Natural killer cell treated with Interleukin-12 subunit alpha and Interleukin-12 subunit beta and Interleukin-15 and Interleukin-18, amount 100 ng/mL, for 72 hours (primary cell): ENCODE measurements at places on chromosomes 2 and 18.

GRCh38 chr2:147636238-147636882 is 208.5 kb upstream of the ACVR2A start:
- DNase-seq: no peak

DNA sequence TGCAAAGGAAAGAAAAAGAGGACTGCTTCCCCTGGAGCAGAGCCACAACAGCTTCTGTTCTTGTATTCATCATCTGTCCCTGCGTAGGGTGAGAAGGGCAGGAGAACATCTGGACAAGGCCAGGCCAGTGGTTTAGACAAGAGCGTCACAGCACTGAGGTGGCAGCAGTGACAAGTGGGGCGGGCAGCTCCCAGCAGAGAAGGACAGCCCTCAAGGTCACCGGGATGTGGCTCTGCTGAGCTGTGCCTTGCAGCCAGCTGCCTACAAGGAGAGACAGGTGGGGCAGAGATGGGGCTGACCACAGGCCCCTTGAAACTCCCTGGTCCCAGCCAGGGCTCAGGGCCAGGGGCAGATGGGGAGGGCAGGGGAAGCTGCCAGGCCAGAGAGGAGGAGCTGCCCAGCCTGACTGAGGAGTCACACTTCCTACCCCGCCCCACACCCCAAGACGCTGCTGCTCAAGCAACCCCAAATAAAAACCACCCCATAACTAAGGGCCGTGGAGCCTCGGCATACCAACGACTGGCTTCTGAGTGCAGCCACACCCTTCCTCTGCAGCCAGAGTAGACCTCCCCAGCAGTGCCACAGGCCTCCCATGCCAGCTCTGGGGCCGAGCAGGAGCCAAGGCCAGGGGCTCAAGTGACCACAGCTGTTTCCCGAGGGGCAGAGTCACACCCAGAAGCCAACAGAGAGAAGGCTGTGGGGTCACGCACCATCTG is 5.4 kb downstream of the RAB11FIP5 start:
- no peak for DNase-seq

DNA sequence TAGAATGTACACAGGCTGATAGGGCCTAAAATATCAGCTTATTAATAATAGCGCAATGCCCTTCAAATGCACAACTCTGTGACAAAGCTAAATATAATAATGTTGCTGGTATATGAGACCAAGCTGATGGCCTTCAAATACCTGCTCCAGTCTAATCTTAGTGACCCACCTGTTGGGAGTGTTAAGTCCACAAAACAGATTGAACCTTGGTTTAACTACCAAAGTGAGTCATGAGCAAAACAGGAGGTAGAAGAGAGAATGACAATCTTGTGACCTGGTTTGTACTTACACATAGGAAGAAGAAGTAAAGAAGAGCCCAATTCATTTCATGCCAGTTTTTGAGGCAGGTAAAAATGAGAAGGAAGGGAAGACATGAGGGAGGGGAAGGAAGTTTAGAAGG is 295.0 kb downstream of the NR4A2 start:
- no peak for DNase-seq

- no peak for DNase-seq
Measured at GRCh38 chr2:26615860-26616705, 25.1 kb downstream of the CIB4 start.

- no peak for DNase-seq
Measured at GRCh38 chr2:42826231-42826630, 33.8 kb upstream of the HAAO start.

DNA sequence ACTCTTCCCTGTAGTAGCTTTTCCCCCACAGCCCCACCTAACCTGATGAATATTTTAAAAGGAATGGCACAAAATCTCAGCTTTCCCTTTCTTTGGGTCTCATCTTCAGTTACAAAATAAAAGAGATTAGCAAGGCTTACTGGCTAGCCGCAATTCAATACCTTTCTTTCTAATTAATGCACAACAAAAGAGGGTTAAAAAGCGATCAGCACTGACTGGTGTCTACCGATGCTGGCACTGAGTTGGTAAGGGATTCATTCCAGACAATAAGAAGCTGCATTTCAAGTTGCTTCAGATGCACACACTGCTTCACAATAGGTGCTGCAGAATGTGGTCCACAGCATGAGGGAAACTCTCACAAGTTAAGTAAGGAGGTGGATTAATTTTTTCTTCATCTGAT is 41.9 kb downstream of the HDHD2 start:
- DNase-seq: no peak

GRCh38 chr18:54946149-54946581 is 13.1 kb downstream of the CCDC68 start:
- no peak for DNase-seq

GRCh38 chr18:57051657-57052044 is 95.2 kb upstream of the BOD1L2 start:
- DNase-seq: no peak

- DNase-seq: no peak
Measured at GRCh38 chr18:28767727-28768211, 590.8 kb upstream of the CDH2 start.

DNA sequence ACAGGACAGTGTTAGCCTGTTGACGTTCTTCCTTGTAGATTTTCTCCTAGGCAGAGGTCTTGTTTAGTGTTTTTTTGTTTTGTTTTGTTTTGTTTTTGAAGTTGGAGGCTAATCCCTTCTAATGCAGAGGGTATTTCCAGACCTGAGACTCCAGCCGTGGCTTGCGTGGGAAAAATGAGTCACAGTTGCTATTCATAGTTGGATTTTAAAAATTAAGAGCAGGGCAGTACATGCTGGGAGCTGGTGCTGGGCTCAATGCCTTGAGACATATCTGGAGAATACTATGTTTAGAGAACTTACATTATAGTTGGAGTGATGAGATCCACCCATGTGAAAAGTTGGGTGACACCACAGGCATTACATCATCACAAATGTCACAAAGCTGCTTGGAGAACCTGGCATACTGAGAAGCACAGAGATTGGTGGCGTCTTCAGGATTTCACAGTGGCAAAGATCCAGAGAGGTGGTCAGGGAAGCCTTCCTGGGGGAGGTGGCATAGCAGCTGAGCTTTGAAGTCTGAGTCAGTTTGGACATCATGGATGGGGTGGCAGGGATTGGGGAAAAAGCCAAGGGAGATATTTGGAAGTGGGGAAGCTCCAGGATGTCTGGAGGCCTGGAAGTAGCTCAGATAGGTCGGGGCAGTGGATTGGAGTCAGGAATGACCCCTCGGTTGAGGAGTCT is 249.4 kb downstream of the LOXHD1 start:
- no peak for DNase-seq

- DNase-seq: no peak
Measured at GRCh38 chr2:85308896-85309555, 18.8 kb downstream of the TGOLN2 start.

DNA sequence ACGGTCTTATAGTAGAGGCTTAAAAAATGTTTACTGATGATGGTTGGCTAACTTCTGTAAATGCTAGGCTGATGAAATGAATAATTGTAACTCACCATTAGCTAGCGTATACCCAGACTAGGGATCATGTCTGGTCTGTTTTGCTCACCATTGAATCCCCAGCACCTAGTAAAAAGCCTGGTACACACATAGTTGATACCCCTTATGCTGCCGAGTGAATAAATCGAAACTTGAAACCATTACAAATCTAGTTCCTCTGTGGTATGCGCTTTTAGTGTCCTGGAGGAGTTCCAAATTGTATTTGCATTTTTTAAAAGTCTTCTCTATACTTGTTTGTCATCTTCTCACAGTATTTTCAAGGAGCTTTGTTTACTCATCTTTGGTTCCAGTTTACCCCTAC is 1.3 kb downstream of the TAF1B start:
- DNase-seq: no peak

DNA sequence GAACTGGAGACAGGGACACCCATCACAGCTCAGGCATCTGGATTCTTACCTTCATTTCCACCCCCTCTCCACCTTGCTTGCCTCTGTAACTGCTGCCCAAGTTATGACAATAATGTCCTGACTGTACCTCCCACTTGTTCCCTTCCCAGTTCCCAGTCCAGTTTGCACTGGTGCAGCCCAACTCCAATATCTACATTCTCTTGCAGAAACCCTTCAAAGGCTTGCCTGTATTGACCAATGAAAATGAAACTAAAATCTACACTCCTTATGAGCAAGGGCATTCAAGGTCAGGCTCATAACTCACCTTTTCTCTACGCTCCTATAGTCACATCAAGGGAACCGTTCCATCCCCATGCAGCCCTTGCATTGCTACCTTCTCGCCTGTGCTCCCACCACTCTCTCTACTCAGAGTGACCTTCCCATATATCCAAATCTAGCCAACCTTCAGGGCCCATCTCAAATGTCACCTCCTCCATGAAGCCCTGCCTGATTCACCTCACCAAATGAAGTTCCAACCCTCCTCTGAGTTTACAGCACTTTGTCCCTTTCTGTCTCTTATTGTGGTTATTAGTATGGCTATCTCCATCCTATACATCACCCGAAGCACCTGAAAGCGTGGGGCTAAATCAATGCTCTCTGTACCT is 219.0 kb downstream of the ALPK2 start:
- DNase-seq: no peak

- DNase-seq: no peak
Measured at GRCh38 chr2:218839430-218839829, 7.8 kb upstream of the PRKAG3 start.

DNA sequence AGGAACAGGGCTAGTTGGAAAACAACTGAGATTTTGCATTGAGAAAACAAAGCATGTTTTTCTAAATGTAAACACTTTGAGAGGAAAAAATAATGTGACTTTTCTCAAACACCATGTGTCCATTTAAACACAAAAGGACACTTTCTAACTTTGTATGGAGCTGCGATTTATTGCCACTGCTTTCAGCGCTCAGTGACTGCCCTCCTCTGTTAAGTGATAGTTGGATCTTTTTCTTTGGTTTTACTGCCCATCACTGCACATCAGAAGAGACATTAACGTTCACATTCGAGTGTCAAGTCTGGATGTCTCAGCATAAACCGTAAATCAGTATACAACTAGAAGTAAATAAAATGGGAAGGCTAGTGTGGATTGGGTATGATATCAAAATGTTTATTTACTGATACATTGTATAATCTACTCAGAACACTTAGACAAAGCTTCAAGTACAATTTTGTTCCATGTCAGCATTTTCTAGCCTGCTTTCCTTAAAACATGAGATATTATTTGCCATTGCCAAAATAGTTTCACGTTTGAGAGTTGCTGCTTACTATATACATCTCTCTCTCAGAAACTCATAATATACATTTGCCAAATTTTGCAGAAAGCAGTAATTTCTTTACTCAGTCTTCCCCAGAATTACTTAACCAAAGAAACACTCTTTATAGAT is 237.6 kb downstream of the IKZF2 start:
- DNase-seq: no peak

DNA sequence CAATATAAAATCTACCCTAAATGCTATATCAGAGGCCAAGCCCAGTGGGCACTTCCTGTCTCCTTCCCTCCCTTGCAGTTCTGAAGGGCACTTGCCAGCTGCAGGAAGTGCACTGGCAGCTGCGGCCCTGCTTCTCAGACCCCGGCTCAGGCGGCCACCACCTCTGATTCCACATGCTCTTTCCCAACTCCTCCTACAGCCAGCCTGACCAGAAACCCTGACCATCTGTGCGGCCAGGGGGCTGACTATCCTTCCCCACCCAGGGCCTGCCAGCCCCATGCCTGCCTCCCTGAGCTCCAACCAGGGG is 88.6 kb downstream of the ZBTB7C start:
- no peak for DNase-seq

- DNase-seq: no peak
Measured at GRCh38 chr2:19300961-19301360, 57.5 kb downstream of the OSR1 start.

DNA sequence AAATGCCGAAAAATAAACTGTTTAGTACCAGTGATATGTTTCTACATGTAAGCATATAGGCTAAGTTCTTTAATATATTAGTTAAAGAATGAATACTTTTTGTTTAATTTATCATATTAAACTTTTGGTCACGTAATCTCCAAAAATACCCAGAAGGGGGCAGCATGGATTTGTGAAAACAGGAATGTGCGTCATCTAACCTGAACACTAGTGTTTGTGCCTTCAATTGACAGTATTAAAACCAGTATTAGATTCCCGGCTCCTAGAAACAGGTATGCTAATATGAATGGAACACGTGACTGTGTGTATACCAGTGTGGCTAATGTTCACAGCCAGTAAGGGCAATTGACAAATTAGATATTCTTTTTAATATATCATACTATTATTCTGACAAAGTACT is 51.8 kb downstream of the WDR7 start:
- no peak for DNase-seq

DNA sequence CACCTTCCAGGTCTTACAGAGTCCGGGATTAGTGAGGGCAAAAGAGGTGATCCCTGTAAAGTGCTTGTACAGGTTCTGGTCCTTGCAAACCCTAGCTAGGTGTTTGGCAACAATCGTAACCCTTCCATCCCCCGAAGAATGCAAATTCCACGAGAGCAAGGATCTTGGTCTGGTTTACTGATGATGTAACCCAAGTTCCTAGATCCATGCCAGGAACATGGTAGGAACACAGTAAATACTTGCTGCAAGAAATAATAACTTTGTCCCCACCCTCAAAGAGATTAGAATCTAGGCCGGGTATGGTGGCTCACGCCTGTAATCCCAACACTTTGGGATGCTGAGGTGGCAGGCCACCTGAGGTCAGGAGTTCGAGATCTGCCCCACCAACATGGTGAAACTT is 6.8 kb upstream of the NEU2 start:
- no peak for DNase-seq

DNA sequence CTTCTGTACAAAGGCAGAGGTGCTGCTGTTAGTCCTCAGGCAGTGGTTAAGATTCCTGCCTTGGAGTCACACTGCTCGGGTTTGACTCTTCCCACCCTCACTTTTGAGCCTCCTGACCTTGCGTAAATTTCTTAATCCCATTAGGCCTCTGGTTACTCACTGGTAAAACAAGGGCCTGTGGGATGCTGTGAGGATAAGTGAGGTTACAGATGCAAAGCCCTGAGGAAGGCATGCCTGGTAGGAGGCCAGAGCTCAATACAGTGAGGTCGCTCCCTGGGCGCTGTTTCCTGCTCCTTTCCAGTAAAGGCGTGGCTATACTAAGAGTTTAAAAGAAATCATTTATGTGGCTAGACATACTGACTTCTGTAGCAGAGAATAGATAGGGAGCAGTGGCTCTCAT is 127.5 kb upstream of the TMEM200C start:
- DNase-seq: no peak

DNA sequence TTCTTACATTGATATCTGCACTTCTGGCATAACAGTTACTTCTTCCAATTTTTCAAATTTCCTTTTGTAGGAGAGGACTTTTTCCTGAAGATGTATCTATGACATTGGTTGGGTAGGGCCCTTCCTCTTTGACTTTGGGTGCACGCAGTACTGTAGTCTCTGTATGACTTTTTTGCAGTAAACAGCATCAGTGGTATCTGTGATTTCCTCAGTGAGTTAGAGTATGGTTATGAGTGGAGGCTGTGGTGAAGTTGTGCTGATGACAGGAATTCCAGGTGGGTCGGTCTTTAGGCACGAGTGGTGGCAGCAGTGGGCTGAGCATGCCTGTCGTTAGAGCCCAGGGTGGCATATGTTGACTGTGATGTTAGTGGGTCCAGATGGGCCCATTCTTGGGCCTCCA is 17.6 kb downstream of the ACVR1C start:
- no peak for DNase-seq
